ENCODE measurements at places on chromosomes 7 and 10.

GRCh38 chr7:47335557-47336471 is 246.1 kb downstream of the TNS3 start:
- no peak for DNase-seq

GRCh38 chr10:552679-553078 is 136.8 kb downstream of the DIP2C start:
- no peak for DNase-seq

- no peak for DNase-seq
Observed at GRCh38 chr7:691361-692045, 35.0 kb upstream of the DNAAF5 start.

GRCh38 chr7:121032645-121033460 is 44.3 kb downstream of the CPED1 start:
- no peak for DNase-seq

DNA sequence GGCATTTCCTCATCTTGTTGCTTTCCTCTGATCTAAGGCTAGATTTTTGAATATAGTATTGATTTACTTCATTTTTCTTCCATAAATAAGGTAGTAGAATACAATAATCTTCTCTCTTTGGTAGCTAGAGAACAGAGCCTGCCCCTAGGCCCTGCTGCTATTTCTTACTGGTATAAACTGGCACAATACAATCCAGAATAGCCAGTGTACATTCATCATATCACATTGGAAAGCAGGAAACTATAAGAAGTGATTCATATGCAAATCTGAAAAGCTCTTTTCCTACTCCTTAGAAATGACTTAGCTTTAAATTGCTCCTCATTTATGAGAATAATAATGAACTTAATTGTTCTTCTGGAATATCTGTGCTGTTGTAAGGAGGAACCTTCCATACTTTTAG is 100.2 kb downstream of the KCND2 start:
- no peak for DNase-seq

DNA sequence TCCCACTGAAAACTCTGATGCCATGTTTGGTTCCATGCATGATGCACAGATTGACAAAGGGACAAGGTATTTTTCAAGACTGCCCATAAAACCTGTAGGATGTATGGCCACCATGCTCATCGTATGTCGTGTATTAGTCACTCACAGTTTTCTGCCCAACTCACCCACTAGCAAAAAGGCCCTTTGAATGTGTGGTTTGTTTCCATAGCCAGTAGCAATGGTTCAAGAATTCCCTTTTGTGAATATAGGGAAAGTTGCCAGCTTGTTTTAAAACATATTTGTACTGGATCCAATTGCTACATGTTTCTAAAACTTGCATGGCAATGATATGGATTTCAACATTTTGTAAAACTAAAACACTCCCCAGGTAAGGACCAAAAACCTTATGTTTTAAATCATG is 280.9 kb upstream of the YAE1 start:
- no peak for DNase-seq

All from caudate nucleus (tissue), 63 donors.